Epithelial cell of alveolus of lung (primary cell): ENCODE measurements at places on chromosomes 12 and 14. TPM values are rescaled to one million over a fixed set of nuclear protein-coding genes. Genes with fewer than 3 reads are reported as not detected.

The RFLNA gene
- 0.08 and 16.0 TPM in 2 replicates for total RNA-seq

The GPD1 gene
- 0.16 TPM in 1 of 2 replicates, not detected in the other for total RNA-seq

The CEBPE gene
- not detected in 2 replicates for total RNA-seq

The TMEM132D gene
- total RNA-seq: under 0.01 and 0.08 TPM in 2 replicates

The KIF5A gene
- 0.72 and 0.91 TPM in 2 replicates for total RNA-seq

The PTPRO gene
- total RNA-seq: 0.39 and 0.72 TPM in 2 replicates

The HOXC11 gene
- not detected in 2 replicates for total RNA-seq

The AVPR1A gene
- total RNA-seq: not detected in 2 replicates

The NKX2-1 gene
- total RNA-seq: 0.48 and 0.52 TPM in 2 replicates

The ADAM21 gene
- 0.26 and 0.32 TPM in 2 replicates for total RNA-seq

The MIP gene
- total RNA-seq: not detected in 2 replicates

The KRT84 gene
- total RNA-seq: not detected in 2 replicates

The TCL1B gene
- total RNA-seq: not detected in 2 replicates

The DNAH10 gene
- 0.32 and 0.52 TPM in 2 replicates for total RNA-seq

The RNASE3 gene
- total RNA-seq: not detected in 2 replicates

The BAZ2A gene
- total RNA-seq: 29.7 and 43.0 TPM in 2 replicates

The FBXO21 gene
- total RNA-seq: 28.3 and 84.2 TPM in 2 replicates

The ALG10 gene
- total RNA-seq: 6.3 and 7.2 TPM in 2 replicates

The CALCOCO1 gene
- 52.1 and 84.1 TPM in 2 replicates for total RNA-seq

The NYNRIN gene
- total RNA-seq: 9.7 and 33.2 TPM in 2 replicates

The PTPRB gene
- 0.08 and 1.7 TPM in 2 replicates for total RNA-seq

The HRK gene
- total RNA-seq: not detected in 2 replicates

The CFAP54 gene
- 2.1 and 2.6 TPM in 2 replicates for total RNA-seq

The NXPH4 gene
- 3.4 and 7.5 TPM in 2 replicates for total RNA-seq

The DHRS2 gene
- total RNA-seq: under 0.01 TPM in 1 of 2 replicates, not detected in the other

The USP15 gene
- total RNA-seq: 20.3 and 21.4 TPM in 2 replicates

The PTPN21 gene
- total RNA-seq: 5.2 and 5.7 TPM in 2 replicates

The CALM1 gene
- total RNA-seq: 90.9 and 361 TPM in 2 replicates

The KRT83 gene
- total RNA-seq: not detected in 2 replicates

The HOXC10 gene
- not detected in 2 replicates for total RNA-seq

The SLC2A14 gene
- 0.26 TPM in 1 of 2 replicates, not detected in the other for total RNA-seq

The SERPINA6 gene
- 0.13 TPM in 1 of 2 replicates, not detected in the other for total RNA-seq

The ACVRL1 gene
- 39.7 and 174 TPM in 2 replicates for total RNA-seq

The CABP1 gene
- 0.65 and 0.88 TPM in 2 replicates for total RNA-seq

The RASSF8 gene
- 24.6 and 37.9 TPM in 2 replicates for total RNA-seq

The NKX2-8 gene
- 0.13 TPM in 1 of 2 replicates, not detected in the other for total RNA-seq

The OTOGL gene
- under 0.01 TPM in 1 of 2 replicates, not detected in the other for total RNA-seq

The SPRYD4 gene
- total RNA-seq: 1.0 and 1.2 TPM in 2 replicates

The FOXN4 gene
- not detected in 2 replicates for total RNA-seq

The FITM1 gene
- total RNA-seq: 0.80 TPM in 1 of 2 replicates, not detected in the other

The SPX gene
- 0.48 and 0.91 TPM in 2 replicates for total RNA-seq

The FSCB gene
- total RNA-seq: not detected in 2 replicates

The SLC24A4 gene
- total RNA-seq: not detected in 2 replicates

The JPH4 gene
- under 0.01 and 0.24 TPM in 2 replicates for total RNA-seq

The RIPK3 gene
- 0.65 TPM in 1 of 2 replicates, not detected in the other for total RNA-seq

The TEDC1 gene
- 8.2 and 11.6 TPM in 2 replicates for total RNA-seq

The CCDC196 gene
- not detected in 2 replicates for total RNA-seq

The TMEM30B gene
- 0.16 and 0.65 TPM in 2 replicates for total RNA-seq

The KERA gene
- not detected in 2 replicates for total RNA-seq

The SPIC gene
- total RNA-seq: not detected in 2 replicates

The MIS18BP1 gene
- total RNA-seq: 23.1 and 26.7 TPM in 2 replicates

The AHNAK2 gene
- 7.6 and 22.5 TPM in 2 replicates for total RNA-seq

The OR4K17 gene
- not detected in 2 replicates for total RNA-seq

The C12orf60 gene
- 1.3 and 2.1 TPM in 2 replicates for total RNA-seq

The SLC5A8 gene
- not detected in 2 replicates for total RNA-seq
